HFF-Myc (cell line): ENCODE measurements at places on chromosomes 7 and 10.

GRCh38 chr10:128064108-128064969 is 61.9 kb downstream of the MKI67 start:
- no peak for DNase-seq

DNA sequence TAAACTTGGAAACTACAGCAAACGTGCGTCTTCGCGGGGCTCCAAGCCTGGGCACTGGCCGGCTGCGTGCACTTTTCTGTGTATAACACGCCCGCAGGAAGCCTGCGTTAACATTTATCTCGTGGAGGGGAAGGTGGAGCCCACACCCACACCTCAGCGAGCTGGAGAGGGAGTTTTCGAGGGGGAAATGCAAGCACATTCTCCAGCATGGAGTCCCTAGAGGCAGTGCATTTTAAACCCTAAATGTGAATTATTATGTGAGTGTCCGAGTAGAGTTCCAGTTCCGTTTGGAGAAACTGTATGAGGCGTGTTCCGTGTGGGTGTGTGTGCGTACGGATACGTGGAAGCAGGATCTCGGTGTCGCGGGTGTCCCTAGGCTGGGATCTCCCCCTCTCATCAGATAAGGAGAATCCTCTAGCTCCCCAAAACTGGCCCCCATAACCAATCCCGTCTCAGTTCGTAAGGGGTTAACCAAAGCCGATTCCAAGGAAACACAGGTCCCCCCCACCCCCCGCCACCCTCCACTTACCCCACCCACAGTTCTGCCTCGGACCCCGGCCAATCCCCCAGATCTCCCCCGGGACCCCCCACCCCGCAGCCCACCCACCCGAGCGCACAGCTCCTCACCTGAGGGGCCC is 403 bp downstream of the CDK6 start:
- no peak for DNase-seq

GRCh38 chr10:92792661-92793060 is 55.7 kb upstream of the EXOC6 start:
- DNase-seq, result no peak

- DNase-seq, result no peak
Measured at GRCh38 chr7:127927348-127927696, 103.9 kb downstream of the LRRC4 start.

- no peak for DNase-seq
Measured at GRCh38 chr7:41459623-41460261, 243.1 kb downstream of the INHBA start.

DNA sequence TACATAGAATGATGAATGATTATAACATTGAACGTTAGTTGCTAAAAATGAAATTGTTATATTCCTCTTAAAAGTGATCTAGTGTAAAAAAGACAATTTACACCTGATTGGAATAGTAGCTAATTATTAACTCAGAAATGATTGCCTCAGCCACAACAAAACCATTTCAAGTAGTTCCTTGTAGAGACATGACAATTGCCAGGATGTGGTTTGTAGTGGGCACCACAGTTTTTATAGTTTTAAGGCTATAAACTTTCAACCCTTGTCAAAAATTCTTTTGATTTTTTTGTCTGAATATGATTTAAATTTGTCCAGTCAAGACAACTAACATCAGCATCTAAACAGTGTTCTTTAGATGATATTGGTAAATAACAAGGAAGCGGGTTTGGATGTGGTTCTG is 145.2 kb downstream of the SUGCT start:
- no peak for DNase-seq
